ENCODE measurements at places on chromosomes 6 and 20. TPM values are rescaled to one million over a fixed set of nuclear protein-coding genes. Genes with fewer than 3 reads are reported as not detected.

Gene HLA-DMB
- total RNA-seq, result 0.96 TPM

Gene CCN2
- total RNA-seq, result 1,026 TPM

Gene VSTM2L
- 0.29 TPM for total RNA-seq

Gene OSTM1
- 19.6 TPM for total RNA-seq

Gene PRSS16
- not detected for total RNA-seq

Gene ARFGEF3
- total RNA-seq, result 7.9 TPM

Gene SOBP
- total RNA-seq, result 3.9 TPM

Gene ADTRP
- total RNA-seq, result 4.1 TPM

Gene MAP7
- total RNA-seq, result 0.65 TPM

Gene SNRNP48
- total RNA-seq, result 12.7 TPM

Gene ATG5
- total RNA-seq, result 43.5 TPM

Gene ARHGAP18
- 138 TPM for total RNA-seq

Gene PI16
- total RNA-seq, result not detected

Gene C6orf15
- 0.33 TPM for total RNA-seq

Gene CYP21A2
- not detected for total RNA-seq

Gene DACT2
- not detected for total RNA-seq

Gene RTF2
- total RNA-seq, result 75.3 TPM

Gene CALHM5
- 7.8 TPM for total RNA-seq
